ENCODE measurements at places on chromosomes 16 and 17.

DNA sequence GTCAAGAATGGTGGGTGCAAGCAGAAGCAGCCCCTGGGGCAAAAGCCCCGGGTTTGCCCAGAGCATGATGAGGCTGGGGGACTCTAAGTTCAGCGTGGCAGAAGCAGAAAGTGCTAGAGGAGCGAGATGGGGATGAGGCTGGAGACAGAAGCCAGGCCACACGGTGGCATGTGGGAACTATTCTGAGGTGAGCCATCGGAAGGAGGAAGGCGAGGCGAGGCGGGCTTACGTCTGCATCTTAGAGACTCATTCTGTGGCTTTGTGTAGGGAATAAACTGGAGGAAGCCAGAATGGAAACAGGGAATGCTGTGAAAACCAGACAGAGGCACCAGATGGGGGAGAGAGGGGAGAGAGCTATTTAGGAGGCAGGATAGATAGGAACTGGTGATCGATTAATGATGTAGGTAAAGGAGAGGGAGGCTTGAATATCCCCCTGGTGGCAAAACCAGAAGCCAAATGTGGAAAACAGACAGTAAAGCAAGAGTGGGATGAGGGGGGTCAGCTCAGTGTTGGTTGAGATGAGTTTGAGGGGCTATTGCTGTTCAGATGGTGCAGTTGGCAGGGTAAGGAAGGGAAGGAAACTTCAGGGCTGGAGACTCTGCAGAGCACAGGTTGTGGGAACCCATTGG, 3.1 kb upstream of the TNFSF13 start:
- no peak for DNase-seq

GRCh38 chr16:9946022-9946720, 236.1 kb downstream of the GRIN2A start:
- no peak for DNase-seq

GRCh38 chr17:79995696-79996095, 40.0 kb downstream of the TBC1D16 start:
- DNase-seq: no peak

DNA sequence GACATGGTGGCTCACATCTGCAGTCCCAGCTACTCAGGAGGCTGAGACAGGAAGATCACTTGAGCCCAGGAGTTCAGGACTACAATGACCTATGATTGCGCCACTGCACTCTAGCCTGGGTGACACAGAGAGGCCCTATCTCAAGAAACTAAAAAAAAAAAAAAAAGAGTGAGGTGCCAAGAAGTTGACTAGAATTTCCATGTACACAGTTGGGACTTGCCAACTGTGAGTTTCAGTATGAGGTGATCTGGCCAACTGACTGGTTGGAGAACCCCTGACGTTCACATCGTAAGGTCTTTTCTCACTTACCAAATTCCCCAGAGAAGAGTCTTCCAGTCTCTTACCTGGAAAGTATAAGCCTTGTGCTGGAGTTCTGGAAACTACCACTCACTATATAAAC, 3.1 kb upstream of the MED11 start:
- no peak for DNase-seq

DNA sequence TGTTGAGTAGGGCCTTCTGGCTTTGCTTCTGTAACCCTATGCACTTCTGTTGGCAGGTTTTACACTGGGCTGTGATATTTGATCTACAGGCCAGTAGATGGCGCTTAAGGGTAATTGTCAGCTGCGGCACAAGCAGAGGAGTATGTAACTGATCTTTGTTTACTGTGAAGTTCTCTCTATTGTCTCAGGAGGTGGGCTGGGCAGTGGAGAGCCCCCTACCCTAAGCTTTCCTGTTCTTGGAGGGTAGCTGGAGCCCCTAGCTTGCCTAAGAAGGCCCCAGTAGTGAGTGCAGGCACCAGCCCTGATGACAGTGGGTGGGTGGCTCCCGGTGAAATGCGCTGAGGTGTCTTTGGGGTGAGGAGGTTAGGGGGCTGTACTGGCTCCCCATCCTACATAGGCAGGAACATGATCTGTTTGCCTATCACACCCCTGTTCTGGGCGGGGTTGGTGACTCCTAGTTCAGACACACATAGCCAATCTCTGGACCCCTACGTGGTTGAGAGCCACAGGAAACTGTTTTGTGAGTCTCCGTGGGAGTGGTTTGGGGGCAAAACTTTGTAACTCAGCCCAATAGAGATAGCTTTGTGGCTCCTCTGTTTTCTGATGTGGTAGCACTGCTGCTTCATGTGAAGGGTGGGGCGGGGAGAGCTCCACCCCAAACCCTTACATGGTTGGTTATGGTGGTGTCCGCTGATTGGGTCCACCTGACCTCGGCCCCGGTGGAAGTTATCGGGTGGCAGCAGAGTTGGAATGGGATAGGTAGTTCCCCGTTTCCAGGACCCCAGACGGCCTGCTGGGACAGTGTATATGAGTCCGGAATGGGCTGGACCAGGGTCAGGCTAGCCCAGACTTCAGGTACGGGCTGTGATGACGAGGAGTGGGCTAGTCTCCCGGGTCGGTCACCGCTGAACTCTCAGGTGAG, 60.4 kb downstream of the SLFN11 start:
- peak; percentile 62 for DNase-seq

DNA sequence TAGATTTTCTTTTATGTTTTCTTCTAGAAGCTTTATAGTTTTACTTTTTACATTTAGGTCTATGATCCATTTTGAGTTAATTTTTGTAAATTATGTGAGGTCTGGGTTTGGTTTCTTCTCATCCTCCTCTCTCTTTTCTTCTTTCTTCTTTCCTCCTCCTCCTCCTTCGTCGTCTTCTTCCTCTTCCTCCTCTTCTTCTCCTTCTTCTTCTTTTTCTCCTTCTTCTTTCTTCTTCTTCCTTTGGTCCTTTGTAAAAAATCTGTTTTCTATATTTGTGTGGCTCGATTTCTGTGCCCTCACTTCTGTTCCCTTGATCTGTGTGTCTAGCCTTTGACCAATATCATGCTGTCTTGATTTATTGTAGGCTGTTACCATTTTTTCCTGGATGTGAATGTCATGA, 5.0 kb upstream of the SLC25A35 start:
- no peak for DNase-seq

DNA sequence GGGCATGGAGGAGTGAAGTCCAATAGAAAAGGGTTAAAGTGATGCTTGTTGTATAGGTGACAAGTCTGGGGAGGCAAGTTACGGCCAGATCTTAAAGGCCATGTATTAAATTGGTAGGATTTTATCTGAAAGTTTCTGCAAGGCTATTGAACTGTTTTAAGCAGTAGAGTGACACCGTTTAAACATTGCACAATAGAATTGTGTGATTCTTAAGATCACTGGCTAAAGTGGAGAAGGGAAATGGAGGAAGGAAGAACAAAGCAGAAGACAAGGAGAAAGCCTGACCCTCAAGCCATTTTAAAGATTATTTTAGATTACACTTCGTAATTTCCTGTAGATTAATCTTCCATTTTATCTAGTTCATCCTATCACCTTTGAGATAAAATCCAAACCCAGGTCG, 5.6 kb upstream of the MPHOSPH6 start:
- DNase-seq: no peak

DNA sequence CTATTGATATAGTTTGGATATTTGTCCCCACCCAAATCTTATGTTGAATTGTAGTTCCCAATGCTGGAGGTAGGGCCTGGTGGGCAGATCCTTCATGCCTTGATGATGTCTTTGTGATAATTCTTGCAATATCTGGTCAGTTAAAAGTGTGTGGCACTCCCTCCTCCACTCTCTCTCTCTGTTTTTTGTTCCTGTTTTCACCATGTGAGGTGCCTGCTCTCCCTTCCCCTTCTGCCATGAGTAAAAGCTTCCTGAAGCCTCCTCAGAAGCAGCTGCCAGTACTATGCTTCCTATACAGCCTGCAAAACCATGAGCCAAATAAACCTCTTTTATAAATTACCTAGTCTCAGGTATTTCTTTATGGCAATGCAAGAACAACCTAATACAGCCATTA, 47.3 kb downstream of the TOM1L2 start:
- no peak for DNase-seq

DNA sequence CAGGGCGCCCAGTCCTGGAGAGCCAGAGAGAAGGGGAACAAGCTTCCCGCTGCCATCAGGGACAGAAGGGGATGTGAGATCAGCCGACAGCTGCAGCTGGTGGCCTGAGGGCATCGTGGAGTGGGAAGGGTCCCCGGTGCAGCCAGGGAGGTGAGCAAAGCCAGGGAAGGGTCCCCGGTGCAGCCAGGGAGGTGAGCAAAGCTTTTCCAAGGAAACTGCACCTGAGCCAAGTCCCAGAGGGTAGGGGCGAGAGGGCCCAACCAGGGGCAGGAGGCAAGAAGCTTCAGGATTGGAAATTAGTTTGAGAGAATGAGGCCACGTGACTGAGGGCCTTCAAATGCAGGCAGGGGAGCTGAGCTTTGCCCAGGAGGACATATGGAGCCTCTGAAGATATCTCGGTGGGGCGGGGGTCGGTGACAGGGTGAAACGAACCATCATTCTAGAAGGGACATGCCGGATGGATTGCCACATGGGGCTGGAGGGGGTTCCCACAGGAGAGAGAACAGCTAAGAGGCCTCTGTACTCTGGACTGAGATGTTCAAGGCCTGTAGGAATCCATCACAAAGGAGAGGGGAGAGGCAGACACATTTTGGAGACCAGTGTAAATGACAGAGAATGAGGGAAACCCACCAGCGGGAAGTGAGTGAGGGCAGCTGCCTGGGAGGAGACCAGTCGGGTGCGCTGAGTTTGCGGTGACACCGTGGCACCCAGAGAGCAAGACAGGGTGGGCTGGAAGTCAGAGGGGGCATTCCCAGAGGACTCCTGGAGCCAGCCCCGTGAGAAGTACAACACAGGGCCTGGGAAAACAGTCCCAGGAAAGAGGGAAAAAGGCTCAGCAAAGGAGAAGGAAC, 31.4 kb upstream of the RPH3AL start:
- DNase-seq: no peak

- no peak for DNase-seq
Observed at GRCh38 chr17:38750044-38750311, 1.8 kb upstream of the PCGF2 start.

- no peak for DNase-seq
Observed at GRCh38 chr16:75287708-75288107, 36.3 kb upstream of the BCAR1 start.

- DNase-seq: no peak
Observed at GRCh38 chr16:61929776-61930175, 106.5 kb downstream of the CDH8 start.

DNA sequence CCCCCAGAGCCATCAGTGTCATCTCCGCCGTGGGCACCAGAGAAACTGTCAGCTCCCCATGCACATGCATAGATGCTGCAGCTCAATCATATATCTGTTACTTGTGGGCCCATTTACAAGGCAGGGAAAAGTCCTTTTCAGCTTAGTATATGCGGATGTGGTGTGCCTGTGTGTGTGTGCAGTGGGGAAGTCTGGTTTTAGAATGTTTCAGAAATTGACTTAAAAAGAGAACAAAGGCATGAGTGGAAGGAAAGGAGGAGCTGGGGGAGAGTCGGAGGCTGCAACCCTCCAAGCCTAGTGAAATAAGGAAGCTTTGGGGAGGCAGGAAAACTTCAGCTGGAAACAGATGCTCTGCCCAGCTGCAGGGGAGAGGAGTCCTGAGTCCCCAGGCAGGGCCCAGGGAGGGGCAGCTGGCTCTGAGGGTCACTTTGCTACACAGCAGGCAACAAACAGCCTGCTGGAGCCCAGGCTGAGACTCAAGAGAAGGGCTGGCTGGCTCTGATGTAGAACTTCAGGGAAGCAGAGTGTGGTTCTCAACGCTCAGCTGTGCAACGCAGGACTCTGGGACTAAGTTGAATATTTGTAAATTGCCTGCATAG, 11.1 kb upstream of the CD300LD start:
- DNase-seq: no peak

DNA sequence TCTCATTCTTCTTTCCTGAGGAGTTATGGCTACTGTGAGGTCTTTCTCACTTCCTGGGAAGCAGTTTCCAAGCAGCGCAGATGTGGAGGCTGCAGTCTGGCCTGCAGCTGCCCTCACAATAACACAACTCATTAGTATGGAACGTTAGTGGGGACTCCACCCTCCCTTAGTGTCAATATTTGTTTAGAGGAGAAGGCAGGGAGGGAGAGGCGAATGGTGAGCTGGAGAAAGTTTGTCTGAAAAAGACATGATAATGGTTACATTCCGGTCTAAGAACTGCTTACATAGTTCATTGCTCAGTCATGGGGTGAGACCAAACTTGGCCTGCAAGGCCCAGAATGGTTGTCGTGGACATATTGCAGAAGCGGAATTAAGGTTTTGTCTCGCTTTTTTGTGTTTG, 170.2 kb downstream of the HS3ST3B1 start:
- DNase-seq: no peak

GRCh38 chr16:17474037-17474436, 3.3 kb upstream of the XYLT1 start:
- DNase-seq: no peak

DNA sequence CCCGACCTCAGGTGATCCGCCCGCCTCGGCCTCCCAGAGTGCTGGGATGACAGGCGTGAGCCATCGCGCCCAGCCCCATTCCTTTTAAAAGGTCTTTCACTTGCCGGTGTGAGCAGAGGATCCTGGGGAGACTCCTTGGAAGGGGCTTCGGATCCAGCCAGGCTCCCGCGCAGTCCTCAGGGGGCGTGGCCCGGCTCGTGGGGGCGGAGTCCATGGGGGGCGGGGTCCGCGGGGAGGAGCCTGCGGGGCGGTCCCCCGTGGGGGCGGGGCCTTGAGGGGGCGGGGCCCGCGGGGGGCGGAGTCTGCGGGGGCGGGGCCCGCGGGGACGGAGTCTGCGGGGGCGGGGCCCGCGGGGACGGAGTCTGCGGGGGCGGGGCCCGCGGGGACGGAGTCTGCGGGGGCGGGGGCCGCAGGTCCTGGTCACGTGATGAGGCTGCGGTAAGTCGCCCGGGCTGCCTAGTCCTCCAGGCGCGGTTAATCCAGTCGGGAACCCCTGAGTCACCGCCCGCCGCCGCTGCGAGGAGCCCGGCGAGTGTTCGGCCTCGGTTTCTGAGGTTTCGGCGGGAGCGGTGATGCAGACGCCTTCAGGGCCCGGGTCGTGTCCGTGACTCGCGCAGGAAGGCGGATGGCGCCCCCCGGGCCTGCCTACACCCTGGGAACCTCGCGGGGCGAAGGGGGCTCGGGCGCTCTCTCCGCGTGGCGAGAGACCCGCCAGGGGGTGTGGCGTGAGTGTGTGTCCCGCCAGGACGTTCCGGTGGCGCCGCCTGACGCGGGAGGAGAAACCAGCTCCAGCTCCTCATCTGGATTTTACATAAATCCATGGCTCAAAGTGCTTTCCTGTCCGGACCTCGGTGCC, 23.6 kb upstream of the ABR start:
- peak; percentile 52 for DNase-seq

GRCh38 chr17:28643983-28644786, 773 bp downstream of the BLTP2 start:
- DNase-seq: peak; percentile 40

- no peak for DNase-seq
Observed at GRCh38 chr16:2482249-2482648, 7.3 kb downstream of the TBC1D24 start.

DNA sequence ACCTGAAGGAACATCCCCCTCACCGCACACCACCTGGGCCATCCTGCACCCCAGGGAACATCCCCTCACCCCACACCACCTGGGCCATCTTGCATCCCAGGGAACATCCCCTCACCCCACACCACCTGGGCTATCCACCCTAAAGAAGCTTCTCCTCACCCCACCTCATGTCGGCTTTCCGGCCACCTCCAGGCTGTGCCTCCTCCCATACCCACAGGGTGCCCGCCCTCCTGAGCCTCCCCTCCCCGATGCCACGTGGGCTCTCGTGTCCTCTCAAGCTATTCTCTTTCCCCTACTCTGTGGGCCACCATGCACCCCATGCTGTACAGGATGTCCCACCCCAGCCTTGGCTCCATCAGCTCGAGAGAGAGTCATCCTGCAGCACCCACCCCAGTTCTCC, 18.0 kb downstream of the MYLK3 start:
- no peak for DNase-seq

- DNase-seq: no peak
Observed at GRCh38 chr17:9755083-9755482, 36.3 kb downstream of the DHRS7C start.

Data from stimulated activated CD4-positive, alpha-beta T cell treated with anti-CD3 and anti-CD28 coated beads, Interleukin-2, amount 100 ng/mL, for 24 hours (primary cell).